Naive thymus-derived CD4-positive, alpha-beta T cell (primary cell): ENCODE measurements at places on chromosomes 5 and 9. TPM values are rescaled to one million over a fixed set of nuclear protein-coding genes. Genes with fewer than 3 reads are reported as not detected.

DNA sequence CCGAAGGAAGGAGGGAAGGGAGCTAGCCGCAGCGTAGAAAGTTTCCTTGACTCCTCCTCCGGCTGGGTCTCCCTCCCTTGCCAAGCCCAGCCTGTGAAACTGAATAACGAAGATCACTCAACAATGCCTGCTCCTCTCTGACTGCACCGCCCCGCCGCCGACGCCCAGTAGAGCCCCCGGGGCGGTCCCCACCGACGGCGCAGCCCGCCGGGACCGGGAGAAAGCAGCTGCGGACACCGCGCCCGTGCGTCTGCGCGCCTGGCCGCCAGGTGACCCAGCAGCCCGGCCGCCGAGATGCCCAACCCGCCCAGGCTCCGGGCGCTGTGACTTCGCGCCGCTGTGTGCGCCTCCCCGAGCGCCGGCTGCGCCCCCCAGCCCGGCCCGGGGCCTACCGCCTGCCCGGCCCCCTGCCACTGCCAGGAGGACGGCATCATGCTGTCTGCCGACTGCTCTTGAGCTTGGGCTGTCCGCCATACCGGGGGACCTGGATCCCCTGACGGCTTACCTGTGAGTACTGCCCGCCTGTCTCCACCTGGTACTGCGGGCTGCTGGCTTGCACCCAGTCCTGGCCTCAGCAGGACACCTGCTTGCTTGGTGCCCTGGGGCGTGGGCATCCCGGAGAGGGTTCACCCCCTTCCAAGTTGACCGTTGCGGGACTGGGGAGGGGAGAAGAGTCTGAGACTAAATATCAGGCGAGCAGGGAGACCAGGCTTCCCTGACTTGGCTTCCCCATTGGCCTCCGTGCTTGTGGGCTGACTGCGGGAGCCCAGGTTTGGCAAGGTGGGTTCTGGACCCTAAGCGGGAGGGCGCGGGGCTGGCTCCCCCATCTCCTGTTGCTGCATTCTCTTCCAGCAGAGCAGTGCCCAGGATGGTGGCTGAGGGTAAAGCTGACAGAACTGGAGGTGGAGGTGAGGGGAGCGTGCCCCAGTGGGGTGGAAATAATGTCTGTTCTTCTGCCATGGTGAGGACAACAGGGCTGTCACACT is 26.2 kb upstream of the SPTLC1 start:
- peaks cover 4% of the 10 kb centered on the region for H3K27me3 ChIP-seq
- H3K27ac ChIP-seq: no peak overlapping the region
- no peak for DNase-seq
- peaks cover 8% of the 10 kb centered on the region for H3K4me1 ChIP-seq
- peak overlapping the region; percentile 34 for H3K4me3 ChIP-seq

- no peak overlapping the region for H3K4me3 ChIP-seq
- H3K27me3 ChIP-seq: no peaks in the 10 kb centered on the region
- no peak for DNase-seq
- H3K27ac ChIP-seq: no peak overlapping the region
Measured at GRCh38 chr9:114058688-114059046, 19.4 kb downstream of the AMBP start.

DNA sequence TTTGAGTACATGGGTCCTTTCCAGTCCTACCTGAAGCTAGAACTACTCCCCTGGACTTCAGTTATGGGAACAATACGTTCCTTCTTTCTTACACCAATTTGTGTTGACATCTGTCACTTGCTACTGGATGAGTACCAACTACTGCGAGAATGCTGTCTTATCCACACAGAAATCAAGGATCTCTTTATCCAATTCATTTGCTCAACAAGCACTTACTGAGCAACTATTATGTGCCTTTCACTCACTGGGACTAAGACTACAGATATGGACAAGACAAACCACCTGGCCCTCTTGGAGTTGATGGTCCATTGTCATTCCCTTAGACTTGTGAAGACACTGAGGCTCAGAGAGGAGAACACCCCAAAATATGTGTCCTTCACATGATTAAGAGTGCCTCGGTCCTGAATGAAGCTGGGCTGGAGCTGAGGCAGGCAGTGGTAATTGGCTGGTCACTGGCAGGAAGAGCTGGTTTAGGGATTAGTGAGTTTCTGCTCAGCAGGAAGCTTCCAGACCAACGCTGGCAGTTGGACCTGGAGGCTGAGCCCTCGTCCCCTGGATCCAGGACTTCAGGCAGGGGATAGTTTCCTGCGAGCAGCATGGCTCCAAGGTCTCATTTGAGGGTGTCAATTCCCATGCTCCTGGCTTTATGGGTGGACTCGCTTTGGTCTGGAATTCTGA is 8.4 kb upstream of the ARSI start:
- no peaks in the 10 kb centered on the region for H3K27me3 ChIP-seq
- no peak overlapping the region for H3K27ac ChIP-seq
- no peaks in the 10 kb centered on the region for H3K36me3 ChIP-seq

- H3K27ac ChIP-seq: no peak overlapping the region
- H3K36me3 ChIP-seq: no peaks in the 10 kb centered on the region
- peaks cover 8% of the 10 kb centered on the region for H3K4me1 ChIP-seq
- no peak for DNase-seq
Measured at GRCh38 chr5:157748760-157749461, 5.4 kb downstream of the LSM11 start.

DNA sequence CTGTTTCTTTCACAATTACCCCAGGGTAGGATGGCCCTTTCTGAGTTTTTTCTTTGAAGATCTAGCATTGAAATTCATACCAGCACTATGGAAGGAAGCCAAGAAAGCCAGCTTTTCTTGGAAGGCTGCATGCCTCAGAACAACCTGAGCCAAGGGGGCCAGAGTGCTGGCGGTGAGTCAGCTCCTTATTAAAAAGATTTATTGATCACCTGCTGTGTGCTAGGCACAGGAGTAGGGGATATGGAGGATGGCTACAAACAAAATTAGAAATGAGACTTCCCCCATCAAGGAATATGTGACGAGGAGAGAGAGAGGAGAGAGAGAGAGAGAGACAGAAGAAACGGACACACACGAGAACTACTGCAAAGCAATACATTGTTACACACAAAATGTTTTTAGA is 184.6 kb upstream of the PUM3 start:
- H3K27ac ChIP-seq: no peak overlapping the region
- H3K36me3 ChIP-seq: no peaks in the 10 kb centered on the region
- no peaks in the 10 kb centered on the region for H3K27me3 ChIP-seq
- H3K4me1 ChIP-seq: no peaks in the 10 kb centered on the region

GRCh38 chr9:8643464-8643863 is 843.9 kb upstream of the DMAC1 start:
- no peak overlapping the region for H3K4me3 ChIP-seq
- H3K4me1 ChIP-seq: no peaks in the 10 kb centered on the region
- no peaks in the 10 kb centered on the region for H3K36me3 ChIP-seq
- H3K27ac ChIP-seq: no peak overlapping the region

PCDHB3 gene
- not detected for polyA plus RNA-seq

OR13J1 gene
- polyA plus RNA-seq: not detected

RAB3C gene
- not detected for polyA plus RNA-seq

ZFP37 gene
- polyA plus RNA-seq: 4.9 TPM
